ENCODE measurements at places on chromosomes 5 and 9.
A peak's percentile ranks its signal among the peaks of the same experiment; 100 is the strongest.

GRCh38 chr5:169162407-169162806, 138.5 kb downstream of the SLIT3 start:
- peak; percentile 89 for DNase-seq

DNA sequence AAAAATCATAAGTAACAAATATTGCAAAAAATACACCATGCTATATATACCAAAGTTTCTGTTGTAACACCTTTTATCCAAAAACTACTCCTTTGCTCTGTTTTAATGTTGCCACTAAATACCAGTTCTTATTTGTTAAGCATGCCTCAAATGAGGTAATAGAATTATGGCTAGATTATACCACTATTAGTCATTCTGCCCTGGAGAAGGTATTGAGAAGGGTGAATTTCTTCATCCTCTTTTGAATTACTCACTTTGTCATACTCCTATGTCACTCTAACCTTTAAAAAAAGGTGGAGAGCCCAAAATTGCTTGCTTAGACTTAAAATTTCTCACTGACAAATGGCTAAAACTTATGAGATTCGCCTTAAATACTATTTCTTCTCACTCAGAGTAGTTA, 750.9 kb downstream of the MAT2B start:
- peak; percentile 15 for DNase-seq

GRCh38 chr5:33146881-33147280, 293.9 kb upstream of the TARS1 start:
- peak; percentile 41 for DNase-seq

DNA sequence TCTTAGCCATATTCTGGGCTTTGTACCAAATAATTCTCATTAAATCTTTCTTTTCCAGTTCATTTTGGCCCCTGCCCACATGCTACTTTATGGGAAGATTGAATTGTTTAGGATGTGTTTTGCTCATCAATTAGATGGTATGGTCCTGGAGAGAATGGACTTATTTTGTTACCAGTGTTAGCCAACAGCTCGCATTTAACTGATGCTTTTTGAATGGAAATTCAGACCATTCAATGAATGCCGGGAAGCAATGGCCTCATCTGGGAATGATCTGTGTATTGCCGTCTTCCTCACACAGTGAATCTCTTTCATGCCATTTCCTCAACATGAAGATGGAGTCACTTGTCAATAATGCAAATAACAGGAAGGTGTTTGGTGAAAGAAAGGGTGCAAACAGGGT, 370.6 kb upstream of the PIK3R1 start:
- DNase-seq = no peak

DNA sequence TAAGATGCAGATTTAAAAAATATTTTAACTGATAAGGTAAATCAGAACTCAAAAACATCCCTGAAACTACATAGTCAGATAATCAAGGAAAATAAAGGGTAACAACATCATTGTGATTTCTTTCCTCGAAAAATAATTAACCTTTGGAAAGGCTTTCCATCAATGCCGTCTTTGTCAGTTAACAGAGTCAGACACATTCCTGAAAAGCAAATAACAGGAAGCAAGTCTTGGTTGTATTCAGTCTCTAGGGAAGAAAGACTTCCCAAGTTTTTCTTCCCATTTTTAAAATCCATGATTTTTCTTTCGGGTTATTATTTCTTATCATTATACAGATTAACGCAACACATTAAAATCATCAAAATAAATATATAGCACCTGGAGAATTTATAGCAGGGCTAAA, 256.4 kb upstream of the CDH6 start:
- no peak for DNase-seq

All from fibroblast of mammary gland (primary cell).